ENCODE measurements at places on chromosomes 13 and 19.

DNA sequence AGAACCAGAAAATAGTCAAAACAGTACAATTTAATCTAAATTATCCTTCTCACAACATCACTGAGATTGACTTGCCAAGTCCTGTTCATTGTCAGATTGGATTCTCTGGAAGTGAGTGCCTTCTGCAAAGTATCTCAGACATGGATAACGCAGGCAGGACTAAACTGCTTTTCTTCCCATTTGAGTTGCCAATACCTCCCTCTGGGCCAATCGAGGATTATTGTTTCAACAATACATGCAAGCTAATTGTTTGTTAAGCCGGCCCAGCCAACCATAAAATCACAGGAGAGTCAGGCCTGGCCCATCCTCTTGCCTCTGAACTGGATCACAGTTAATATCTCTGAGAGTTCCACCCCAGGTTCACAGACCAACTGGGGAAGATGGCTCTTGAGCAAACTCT lies 240.0 kb downstream of the ENOX1 start:
- no peak for DNase-seq

DNA sequence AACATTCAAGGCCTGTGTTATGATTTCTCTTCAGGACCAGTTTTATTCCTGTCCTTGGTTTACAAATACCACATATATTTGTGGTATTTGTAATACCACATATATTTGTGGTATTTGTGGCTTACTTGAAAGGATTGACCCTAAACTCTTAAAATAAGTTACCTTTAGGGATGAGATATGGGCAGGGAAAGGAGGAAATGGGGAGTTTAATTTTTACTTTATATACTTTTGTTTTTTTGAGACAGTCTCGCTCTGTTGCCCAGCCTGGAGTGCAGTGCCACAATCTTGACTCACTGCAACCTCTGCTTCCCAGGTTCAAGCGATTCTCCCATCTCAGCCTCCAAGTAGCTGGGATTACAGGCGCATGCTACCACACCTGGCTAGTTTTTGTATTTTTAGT lies 2.3 kb upstream of the TGDS start:
- DNase-seq, result no peak

- DNase-seq, result no peak
Measured at GRCh38 chr19:1944088-1944915, 3.3 kb downstream of the CSNK1G2 start.

DNA sequence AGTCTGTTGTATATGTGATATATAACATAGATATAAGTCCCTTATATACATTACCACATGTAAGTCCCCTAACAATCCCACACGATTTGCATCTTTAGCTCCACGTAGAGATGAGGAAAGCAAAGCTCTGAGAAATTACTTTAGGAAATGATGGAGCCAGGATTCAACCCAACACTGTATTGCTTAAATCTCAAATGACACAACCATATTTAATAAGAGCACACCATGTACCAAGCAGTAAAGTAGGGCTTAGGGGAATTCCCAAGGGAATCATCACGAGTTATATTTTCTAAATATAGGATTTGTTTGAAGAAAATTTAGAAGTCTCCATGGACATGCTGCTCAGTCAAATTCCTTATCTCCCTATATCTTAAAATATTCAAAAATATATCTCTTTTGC lies 61.3 kb upstream of the POMP start:
- DNase-seq, result no peak

GRCh38 chr19:28426730-28427225 lies 786.2 kb downstream of the UQCRFS1 start:
- DNase-seq, result no peak

GRCh38 chr13:51397262-51397941 lies 55.4 kb downstream of the INTS6 start:
- no peak for DNase-seq

GRCh38 chr13:106088085-106088484 lies 447.4 kb downstream of the EFNB2 start:
- DNase-seq, result no peak

DNA sequence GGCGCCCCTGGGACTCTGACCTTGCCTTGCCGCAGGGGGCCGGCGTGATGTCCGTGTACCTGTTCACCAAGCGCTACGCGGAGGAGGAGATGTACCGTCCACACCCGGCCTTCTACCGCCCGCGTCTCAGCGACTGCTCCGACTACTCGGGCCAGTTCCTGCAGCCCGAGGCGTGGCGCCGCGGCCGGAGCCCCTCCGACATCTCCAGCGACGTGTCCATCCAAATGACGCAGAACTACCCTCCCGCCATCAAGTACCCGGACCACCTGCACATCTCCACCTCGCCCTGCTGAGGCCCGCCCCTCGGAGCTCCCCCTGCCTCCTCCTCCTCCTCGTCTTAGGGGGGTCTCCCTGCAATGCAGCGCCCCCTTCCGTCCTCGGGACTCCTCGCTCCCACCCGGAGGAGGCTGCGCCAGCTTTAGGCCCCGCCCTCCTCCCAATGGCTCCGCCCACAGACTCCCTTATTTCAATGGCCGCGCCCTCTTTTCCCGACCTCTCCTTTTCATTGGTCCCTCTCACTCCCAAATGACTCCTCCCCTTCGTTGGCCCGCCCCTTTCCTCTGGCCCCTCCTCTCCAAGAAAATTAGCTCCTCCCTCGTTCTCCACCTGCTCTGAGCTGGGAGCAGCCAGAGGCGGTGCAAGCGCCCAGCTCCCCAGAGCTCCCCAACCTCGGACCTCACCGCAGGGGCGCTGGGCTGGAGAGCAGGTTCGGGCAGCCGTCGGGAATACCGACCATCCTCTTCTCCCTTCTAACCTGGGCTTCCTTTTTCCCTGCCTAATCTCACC lies 20.5 kb upstream of the CACNG8 start:
- no peak for DNase-seq

DNA sequence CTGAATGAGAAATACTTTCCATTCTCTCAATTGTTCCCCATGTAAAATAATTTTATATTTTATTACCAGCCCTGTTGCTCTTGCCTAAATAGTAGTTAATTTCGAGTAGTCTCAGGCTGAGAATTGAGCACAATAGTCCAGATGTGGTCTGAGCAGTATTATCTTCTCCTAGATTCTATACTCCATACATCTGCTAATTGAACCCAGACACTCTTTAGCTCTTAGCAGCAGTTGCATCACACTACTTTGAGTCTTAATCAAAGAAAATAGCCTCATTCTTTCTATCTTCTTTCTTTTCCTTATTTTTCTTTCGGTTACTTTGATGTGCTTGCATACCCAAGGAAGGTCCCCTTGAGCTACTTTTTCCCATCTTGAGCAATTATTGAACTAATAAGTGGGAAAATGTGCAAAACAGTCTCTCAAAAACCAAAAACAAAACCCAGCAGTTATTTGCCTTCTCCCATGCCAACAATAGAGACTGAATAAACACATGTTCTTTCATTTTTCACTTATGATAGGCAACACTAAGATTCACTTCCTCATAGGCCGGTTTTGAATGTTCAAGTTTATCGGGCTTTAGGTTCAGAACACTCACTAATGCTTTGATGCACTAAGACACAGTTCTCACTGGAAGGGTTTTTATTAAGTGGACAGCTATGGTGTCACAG lies 204.5 kb downstream of the POU4F1 start:
- DNase-seq, result no peak

- no peak for DNase-seq
Measured at GRCh38 chr13:103328899-103329298, 262.7 kb upstream of the SLC10A2 start.

DNA sequence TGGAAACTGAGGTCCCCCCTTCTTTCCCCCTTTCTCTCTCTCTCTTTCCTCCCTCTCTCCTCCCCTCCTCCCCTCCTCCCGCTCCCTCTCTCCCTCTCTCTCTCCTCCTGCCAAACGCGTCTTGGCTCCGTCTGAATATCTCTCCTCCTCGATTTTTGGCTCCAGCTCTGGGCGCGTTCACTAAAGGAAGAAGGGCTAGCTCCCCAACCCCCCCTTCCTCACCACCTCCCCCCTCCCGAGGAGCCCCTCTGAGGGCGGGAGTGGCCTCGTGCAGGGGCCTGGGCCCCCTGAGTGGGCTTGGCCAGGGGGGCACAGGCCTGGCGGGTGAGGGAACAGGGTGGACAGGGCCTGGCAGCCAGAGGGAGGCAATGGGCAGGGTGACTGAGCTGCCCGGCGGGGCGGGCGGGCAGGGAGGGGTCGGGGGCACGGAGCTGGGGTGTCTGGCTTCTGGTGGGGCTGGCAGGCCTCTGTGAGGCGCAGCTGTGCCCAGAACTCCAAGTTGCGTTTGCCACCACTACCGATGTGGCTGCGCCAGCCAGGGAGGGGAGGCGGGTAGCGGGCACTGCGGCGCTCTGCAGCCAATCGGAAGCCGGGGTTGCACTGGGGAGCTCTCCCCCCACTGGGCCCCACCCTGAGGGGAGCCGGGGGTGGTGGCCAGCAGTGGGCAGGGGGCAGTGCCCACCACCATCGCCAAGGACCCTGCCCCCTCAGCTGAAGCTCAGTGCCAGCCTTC lies 7.1 kb downstream of the NFIX start:
- DNase-seq, result no peak

DNA sequence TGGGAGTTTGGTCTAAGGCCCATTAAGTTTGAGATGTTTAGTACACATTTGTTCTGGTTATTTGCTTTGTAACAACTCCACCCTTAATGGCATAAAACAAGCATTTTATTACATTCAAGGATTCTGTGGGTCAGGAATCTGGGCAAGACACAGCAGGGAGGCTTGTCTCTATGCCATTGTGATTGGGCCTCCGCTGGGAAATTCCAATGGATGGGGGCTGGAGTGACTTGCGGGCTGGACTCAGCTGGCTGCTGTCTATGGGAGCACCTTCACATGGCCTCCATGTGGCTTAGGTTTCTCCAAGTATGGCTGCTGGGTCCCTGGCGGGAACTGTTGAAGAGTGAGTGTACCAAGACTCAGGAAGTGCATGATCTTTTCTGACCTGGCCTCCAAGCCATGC lies 159.0 kb downstream of the PAN3 start:
- DNase-seq, result no peak

DNA sequence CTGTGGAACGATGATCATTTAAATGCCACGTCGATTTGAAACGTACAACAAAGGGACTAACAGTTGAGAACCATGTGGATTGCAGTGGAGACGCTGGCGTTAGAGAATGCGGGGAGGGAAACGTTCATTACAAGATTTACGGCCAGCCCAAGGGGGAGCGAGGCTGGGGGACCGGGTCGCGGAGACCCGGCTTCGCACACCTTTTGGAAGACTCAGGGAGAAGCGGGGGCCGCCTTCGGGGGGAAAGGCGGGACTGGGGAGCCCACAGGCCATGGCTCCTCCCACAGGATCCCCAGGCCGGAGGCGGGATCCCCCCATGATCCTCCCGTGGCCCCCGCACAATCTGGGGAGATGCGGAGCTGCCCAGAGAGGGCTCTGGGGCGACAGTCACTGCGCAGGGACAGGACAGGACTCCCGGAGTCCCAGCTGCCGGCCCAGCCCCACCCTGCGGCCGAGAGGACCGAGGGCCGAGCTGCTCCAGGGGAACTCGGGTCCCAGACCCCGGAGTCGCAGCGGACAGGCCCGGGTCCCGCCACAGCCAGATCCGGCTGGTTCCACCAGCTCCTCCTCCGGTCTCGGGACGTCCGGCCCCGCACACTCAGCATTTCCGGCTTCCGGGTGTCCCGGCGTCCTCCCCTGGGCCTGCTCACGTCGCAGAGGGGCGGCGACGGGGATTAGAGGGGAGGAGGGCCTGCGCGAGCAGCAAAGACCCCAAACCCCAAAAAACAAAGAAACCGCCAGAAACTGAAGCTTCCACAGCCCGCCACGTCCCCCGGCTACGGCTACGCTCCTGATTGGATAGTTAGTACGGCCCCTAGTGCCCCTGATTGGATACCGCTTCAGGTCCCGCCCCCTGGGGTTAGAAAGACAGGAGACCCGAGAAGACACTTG lies 21.1 kb upstream of the OR10H1 start:
- DNase-seq, result peak; percentile 89

DNA sequence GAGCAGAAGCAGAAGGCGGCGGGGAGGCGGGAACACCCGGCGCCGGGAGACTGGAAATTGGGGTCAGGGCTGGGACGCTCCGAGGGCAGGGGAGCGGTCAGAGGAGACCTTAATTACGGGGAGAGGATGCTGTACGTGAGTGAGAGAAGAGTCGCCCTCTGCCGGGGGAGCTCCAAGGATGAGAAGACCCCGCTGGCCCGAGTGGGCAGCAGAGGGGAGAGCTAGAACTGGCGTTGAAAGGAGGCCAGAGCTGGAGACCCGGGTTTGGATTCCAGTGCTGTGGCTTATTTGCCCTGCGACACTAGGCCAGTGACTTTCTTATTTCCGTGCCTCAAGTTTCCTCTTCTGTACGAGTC lies 536 bp downstream of the FAM32A start:
- DNase-seq, result no peak

DNA sequence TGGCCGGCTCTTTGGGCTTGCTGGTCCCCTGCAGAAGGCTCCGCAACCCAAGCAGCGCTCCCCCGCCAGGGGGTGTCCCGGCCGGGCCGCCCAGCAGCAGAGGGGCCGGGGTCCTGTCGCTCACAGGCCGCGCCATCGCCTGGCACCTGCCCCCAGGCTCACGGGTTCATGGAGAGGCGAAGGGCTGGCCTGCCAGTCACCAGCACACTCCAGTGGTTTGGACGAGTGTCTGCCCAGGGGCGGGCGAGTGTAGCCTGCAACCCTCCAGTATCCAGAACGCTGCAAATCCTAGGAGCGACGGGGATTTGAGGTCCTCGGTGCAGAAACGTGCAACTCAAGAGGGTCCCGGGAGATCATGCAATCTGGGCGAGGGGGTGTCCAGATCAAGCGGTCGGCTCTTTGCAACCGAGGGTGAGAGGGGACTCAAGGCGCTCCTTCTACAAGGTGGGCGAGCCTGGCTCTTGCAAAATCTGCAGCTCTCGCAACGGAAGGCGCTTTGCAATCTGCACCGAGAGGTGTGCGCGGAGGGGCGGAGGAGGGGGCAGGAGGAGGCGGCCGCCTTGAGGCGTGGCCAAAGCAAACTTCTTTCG lies at the start of gene DBP:
TSS of gene DBP (minus strand) at position 521 of the 590 bp plus-strand sequence. CDS start at position 136, 385 bp downstream.
- DNase-seq, result no peak

GRCh38 chr19:49084206-49085019 lies 838 bp upstream of the SNRNP70 start:
- DNase-seq, result no peak

DNA sequence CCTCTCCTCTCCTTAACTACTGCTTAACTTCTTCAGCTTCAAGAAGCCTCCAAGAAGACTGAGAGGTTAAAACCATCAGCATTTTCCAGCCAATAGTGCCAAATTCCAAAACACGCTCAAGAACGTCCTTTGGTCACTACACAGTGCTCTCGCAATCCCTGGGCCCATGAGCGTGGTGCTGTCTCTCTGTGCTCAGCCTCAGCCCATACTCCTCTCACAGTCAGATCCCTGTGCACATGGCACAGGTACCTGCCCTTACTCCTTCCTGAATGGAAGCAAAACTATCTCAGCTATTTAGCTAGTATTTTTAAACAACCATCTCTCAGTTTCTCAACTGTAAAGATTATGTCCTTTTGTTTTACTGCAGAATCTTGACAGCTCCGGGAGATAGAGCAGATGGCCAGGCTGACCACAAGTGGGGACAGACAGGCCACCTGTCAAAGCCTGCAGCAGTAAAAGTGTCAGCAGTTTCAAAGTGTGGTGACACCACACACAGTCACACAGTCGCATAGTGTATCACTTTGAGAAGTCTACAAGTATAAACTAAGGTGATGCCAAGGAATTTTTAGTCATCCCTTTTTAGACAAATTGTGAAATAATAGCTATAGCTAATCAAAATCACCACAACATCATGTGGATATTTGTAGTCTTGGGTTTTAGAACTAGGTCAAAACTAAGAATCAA lies 35.7 kb downstream of the DZIP1 start:
- no peak for DNase-seq

All from stimulated activated CD8-positive, alpha-beta memory T cell treated with anti-CD3 and anti-CD28 coated beads, Interleukin-4, amount 100 ng/mL, for 4 hours (primary cell).